Activated CD4-positive, alpha-beta T cell treated with anti-CD3 and anti-CD28 coated beads for 48 hours (primary cell): ENCODE measurements at places on chromosomes 2 and 18.

DNA sequence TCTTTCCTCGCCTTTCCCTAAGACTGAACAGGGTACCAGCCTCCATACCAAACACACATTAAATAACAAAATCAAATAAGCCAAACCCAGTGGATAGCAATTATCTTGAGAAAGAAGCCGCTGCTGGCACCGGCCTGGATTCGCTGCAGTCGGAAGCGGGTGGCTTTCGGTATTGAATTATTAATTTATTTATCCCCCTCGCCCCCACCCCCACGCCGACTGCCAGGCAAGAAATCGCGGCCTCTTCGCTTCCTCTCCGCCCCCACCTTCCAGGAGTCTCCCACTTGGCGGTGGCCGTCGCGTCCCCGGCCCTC lies 370 bp upstream of the ZNF804A start:
- no peak for DNase-seq

- no peak for DNase-seq
Measured at GRCh38 chr2:9052821-9053533, 49.5 kb upstream of the MBOAT2 start.

DNA sequence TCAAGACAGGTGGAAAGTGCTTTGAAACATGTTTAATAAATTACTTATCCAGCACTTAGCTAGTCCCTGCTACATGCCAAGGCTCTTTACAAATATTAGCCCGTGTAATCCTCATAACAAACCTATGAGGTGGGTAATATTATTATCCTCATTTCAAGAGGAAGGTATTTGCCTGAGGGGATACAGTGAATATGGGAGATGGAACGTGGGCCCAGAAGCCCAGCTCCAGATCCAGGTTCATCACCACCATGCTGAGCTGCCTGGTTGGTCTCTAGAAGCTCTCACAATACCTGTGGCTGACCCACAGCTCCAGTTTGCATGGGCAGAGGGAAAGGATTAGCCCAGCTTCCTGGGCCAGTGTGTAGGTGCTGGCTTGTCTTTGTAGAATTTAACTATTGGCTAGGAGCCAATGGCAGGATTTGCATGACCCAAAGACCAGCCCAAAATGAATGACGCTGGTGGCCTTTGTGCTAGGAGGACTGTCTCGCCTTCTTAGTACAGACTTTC lies 61.6 kb upstream of the ATP8B1 start:
- no peak for DNase-seq

DNA sequence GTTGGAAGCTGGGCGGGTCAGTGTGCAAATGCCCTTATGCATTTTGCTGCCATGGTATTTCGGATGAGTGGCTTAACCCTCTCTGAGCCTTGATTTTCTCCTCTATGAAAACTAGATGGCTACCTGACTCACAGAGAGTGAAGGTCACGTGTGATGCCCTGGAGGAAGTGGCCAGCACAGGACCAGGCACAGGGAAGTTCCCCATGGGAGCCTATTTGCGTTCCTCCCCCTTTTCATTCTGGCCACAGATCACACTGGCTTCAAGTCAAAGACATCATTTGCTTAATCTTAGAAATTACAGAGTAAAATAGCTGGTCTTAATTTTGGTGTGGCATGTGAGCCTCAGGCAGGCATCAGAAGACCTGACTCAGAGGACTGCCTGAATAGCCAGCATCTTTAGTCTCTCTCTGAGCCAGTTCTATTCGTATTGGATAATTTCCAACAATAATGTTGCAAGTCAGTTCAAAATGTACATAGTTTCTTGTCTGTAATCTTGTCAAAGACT lies 57.6 kb upstream of the CD302 start:
- DNase-seq: no peak

- no peak for DNase-seq
Measured at GRCh38 chr18:10403708-10404107, 50.7 kb upstream of the APCDD1 start.

DNA sequence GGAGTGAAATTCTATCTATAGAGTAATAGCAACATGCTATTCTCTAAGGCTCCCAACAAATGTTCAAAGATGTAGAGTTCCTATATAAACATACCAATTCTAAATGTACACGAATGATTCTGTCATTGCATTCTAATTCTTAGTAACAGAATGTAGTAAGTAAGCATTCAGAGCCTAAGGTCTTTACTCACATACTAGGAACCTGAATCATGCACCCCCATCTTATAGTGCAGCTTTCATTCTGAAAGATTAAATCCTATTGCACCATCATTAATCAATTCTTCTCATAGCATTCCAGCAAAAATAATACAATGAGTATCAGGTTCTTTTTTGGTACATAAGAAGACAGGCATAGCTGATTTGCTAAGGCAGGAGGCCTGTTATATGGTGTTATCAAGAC lies 230.0 kb downstream of the NCKAP5 start:
- DNase-seq: no peak

DNA sequence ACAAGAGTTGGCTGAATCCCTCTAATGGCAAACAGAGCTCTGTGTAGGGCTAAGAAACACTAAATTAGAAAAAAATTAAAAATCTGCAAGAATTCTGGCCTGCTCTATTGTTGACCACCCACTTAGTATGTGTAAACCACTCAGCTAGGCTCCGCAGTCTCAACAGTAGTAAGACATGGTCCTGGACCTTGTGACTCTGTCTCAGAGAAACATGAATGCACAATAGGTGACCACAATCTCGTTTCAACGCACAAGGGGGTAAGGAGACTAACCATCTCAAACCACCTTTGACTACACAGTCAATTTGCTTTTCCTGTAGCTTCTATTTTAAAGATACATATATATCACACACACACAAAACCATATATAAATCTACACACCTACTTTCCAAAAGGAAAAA lies 16.5 kb downstream of the SEPTIN10 start:
- DNase-seq: no peak

DNA sequence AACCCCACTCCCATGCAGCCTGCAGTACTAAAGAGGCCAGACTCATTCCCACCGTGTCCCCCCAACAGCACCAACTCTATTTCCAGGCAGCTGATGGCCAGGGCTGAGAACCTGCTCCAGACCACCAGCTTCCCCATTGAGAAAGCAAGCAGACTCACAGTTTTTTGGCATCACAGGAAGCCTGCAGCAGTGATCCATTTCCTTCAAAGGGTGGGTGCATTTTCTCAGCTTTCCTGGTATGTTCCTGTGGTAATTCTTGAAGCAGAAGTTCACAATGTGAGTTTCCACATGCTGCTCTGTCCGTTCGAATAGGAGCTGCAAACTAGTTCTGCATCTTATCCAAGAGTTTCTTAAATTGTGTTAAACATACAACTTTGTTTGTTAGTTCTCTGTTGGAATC lies 1249.6 kb upstream of the FAM98A start:
- DNase-seq: no peak

DNA sequence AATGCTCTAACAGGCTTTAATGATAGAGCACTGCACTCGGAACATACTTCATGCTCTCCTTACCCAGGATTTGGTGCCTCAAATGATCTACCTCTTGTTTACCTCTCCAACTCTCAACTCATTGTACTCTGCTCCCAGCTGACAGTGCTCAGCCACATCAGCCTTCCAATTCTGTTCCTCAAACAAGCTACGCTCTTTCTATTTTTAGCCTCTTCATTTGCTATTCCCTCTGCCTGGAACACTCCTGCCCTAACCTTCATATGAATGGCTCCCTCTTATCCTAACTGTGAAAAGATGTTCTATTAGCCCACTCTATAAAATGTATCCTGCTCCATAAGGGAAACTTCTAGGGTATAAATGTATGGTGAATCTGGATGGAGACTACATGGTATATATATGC lies 42.5 kb downstream of the PIGN start:
- no peak for DNase-seq

DNA sequence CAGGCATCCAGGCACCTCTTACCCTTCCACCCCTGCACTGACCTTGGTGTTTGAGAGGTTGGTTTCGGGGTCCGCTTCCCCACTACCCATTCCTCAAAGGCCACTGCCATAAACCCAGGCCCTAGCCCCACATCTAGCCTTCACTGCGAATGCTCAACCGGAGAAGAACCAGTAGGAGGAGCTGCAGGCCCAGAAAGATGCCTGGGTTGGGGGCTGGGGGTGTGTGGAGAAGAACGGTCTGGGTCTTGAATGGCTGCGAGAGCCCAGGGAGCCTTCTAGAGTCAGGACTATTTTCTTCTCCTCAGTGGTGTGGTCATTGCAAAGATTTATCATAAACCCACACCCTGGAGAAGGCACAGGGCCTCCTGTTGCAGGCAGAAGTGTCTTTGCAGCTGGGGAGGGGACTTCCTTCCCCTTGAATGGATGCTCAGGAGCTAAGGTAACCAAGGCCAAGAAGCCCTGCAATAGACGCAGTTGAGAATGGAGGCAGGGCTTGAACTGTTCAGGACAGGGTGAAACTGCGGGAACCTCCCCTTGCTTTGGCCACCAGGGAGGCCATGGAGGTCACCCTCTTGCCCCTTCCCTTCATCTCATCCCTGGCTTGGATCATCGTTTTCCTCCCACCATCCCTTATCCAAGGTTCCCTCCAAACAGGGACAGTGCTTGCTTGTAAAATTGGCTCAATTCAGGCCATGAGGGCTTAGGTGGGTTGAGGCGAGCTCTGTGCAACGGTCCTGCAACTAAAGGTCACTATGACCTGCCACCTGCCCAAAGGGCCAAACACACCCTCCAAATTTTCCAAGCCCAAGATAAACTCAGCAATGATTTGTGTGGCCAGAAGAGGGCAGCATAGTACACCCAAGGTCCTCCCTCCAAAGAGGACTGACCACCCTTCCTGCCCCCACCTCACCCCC lies 20.9 kb downstream of the THNSL2 start:
- peak; percentile 34 for DNase-seq

DNA sequence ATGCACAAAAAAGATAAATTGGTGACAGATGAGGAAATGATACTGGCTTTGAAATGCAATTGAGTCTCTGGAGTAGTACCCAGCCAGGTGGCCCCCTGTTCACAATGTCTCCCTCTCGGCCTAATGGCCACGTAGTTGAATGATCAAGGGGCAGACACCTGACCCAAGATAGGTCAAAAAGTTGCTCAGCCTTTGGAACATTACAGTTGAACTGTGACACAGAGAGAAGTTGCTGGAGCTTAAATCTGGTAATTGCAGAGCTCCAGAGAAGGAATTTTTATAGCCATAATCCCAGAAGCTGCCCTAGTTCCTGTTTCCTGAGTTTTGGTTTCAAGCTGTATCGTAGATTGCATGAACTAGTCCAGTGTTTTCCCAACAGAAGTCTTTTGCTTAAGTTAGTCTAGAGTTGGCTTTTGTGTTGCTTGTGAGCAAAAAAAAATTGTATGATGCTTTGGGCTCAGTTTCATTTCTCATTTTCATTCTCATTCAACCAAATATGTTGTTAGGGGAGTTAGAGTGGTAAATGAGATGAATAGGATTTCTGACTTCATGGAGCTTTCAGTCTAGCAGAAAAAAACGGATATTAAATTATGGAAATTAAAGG lies 117.9 kb downstream of the CSRNP3 start:
- DNase-seq: no peak

DNA sequence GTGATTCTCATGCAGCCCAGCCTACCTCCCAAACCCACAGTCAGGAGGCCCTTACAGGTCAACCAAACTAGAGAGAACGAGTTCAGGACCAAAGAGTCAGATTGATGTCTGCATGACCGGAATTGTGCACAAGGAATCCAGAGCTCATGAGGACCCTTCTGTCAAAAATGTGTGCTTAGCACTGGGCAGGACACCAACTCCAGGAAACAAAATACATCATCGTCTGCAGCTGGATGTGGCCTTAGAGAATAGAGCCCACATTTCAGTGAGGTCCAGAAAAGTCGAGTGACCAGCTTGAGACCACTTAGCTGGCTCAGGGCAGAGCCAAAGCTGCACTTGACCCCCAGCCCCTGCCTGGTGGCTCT lies 3.2 kb downstream of the TNS1 start:
- DNase-seq: no peak

DNA sequence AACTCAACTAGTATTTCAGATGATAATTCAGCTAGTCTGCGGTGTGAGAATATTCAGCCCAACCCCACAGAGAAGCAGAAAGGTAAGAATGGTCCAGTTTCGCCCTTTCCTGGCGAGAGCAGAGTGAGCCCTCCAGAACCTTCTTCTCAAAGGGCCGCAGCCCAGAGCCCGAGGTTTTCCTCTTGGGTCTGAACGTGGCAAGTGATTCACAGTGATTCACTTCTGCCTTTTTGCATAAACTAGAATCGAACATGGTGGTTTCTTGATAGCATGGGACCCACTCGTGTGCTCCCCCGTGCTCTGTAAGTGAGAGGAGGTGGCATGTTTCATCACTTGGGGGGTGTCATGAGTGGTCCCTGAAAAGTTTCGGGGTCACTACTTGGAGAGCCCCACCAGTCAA lies 24.2 kb downstream of the TRAF3IP1 start:
- DNase-seq: no peak

GRCh38 chr2:205695460-205695991 lies 13.2 kb downstream of the NRP2 start:
- no peak for DNase-seq

DNA sequence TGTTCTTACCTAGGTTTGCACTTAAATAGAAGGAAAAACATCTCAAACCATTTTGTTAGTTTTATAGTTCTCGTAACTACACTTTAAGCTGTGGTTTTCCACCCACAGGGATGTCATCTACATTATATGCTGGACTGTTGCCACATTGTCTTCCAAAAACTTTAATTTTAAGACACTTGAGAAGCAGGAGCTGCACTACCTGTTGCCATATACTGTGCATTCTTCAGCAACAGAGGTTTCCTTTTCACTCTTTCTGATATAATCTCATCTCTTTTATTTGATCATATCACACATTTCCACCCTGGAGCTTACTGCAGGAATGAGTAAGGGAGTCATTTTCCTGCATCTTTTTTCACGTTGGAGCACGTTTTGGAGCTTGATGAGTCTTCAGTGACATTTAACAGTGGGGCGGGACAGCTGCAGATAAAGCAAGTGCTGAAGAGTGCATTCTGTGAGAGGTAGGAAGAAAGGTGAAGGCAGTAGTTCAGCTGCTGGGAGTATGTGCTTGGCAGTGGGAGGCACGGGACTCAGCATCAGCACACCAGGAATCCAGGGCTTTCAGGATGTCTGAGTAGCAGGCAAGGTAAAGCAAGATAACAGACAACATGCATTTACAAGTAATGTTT lies 3.8 kb downstream of the LIMS1 start:
- DNase-seq: no peak

GRCh38 chr18:42813570-42813969 lies 301.9 kb downstream of the RIT2 start:
- no peak for DNase-seq

GRCh38 chr2:18585526-18585925 lies 3.8 kb downstream of the NT5C1B start:
- DNase-seq: no peak

DNA sequence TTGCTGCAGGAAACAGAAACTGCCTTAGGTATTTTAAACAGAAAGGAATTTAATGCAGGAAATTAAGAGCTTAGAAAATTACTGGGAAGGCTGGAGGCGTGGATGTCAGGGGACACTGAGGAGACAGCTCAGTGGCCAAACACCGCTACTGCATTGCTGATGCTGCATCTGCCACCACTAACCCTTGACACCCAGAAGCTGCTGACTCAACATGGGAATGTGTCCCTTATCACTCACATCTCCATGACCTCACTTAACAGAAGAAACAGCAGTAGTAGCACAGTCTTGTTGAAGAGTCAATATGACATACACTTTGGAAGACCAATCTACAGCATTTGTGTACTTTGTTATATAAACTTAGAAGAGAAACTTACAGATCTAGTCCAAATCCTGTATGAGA lies 906.1 kb downstream of the SLC4A3 start:
- DNase-seq: peak; percentile 19
